ENCODE measurements at places on chromosomes 3 and 15. TPM values are rescaled to one million over a fixed set of nuclear protein-coding genes. Genes with fewer than 3 reads are reported as not detected.

KLHL18 gene
- total RNA-seq: 49.3 TPM

SOX14 gene
- not detected for total RNA-seq

KBTBD13 gene
- not detected for total RNA-seq

SHISA5 gene
- 346 TPM for total RNA-seq

IQCH gene
- 1.9 TPM for total RNA-seq

DNAJA4 gene
- 0.14 TPM for total RNA-seq

SLC6A20 gene
- total RNA-seq: not detected

DNA sequence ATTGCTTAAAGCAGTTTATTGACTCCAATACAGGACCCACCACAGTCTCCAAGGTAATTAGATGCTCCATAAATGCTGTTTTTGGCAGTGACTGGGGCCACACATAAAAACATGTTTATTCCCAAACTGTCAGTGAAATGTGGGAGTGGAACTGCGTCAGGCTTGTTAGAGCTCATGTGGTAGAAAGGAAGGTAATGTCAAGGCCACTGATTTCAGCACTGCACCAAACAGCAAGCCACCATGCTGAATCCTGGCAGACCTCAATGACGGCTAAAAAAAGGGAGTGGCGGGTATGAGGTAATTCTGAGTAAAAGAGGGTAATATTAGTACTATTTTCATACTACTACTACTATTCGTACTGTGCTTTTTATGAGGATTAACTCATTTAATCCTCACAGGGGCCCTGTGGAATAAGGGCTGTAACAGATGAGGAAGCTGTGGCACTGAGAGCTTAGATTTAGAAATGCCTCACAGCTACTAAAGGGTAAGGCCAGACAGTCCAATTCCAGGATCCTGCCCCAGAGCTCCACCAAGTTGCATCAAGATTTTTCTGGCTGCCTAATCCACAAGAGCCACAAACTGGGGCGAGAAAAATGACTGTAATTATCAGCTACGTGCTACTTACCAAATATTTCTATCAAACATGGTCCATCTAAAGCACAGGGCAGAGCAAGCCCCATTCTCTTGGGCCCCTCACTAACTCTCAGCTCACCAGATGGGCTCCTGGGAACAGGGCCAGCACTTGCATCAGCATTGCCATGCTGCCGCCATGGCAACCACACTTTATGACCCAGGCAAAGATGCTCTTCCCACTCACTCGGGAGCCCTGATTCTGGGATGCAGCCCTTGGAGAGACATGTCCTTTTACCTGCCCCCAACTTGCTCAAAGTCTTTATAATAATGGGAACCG, 83.6 kb upstream of the SPATA12 start:
- H3K4me1 ChIP-seq: peaks cover 29% of the 10 kb centered on the region
- H3K27ac ChIP-seq: no peak overlapping the region
- DNase-seq: peak; percentile 46
- no peak overlapping the region for H3K4me3 ChIP-seq

DNA sequence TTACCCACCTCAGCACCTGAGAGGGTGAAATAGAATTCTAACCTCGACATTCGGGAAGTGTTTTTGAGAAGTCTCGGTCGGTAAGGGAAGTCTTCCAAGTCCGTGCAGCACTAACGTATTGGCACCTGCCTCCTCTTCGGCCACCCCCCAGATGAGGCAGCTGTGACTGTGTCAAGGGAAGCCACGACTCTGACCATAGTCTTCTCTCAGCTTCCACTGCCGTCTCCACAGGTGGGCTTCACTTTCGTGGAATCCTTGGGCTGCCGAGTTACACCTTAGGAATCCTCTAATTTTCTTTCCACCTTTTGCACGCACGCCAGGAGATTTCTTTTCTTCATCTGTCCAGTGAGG, 775 bp downstream of the CCNDBP1 start:
- H3K4me3 ChIP-seq: peak overlapping the region; percentile 68
- no peak for DNase-seq
- H3K27me3 ChIP-seq: no peaks in the 10 kb centered on the region
- peaks cover 5% of the 10 kb centered on the region for H3K36me3 ChIP-seq
- no peak overlapping the region for H3K27ac ChIP-seq
- peaks cover 9% of the 10 kb centered on the region for H3K4me1 ChIP-seq

- no peak overlapping the region for H3K27ac ChIP-seq
- H3K27me3 ChIP-seq: no peaks in the 10 kb centered on the region
- no peaks in the 10 kb centered on the region for H3K36me3 ChIP-seq
- H3K4me3 ChIP-seq: no peak overlapping the region
- DNase-seq: no peak
Observed at GRCh38 chr3:159757341-159758060, 231.1 kb upstream of the IL12A start.

DNA sequence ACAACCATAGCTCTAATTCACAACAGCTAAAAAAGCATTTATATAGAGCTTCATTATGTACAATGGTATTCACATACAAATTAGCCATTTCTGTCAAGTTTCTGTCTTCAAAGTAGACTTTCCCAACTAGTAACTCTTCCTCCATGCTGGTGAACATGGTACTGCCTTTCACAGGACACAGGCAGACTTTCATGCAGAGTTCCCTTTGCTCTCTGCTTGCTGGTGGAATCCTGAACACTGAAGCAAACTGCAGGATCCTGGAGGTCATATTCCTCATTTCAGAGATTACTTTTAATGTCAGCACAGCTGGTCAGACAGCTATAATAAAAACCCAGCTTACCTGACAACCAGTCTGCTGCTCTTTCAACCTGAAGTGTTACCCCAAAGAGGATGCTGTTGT, 53.6 kb downstream of the TASOR start:
- no peak overlapping the region for H3K27ac ChIP-seq
- H3K4me1 ChIP-seq: no peaks in the 10 kb centered on the region
- H3K36me3 ChIP-seq: peaks cover 19% of the 10 kb centered on the region
- H3K4me3 ChIP-seq: no peak overlapping the region
- no peak for DNase-seq
- H3K27me3 ChIP-seq: no peaks in the 10 kb centered on the region

DNA sequence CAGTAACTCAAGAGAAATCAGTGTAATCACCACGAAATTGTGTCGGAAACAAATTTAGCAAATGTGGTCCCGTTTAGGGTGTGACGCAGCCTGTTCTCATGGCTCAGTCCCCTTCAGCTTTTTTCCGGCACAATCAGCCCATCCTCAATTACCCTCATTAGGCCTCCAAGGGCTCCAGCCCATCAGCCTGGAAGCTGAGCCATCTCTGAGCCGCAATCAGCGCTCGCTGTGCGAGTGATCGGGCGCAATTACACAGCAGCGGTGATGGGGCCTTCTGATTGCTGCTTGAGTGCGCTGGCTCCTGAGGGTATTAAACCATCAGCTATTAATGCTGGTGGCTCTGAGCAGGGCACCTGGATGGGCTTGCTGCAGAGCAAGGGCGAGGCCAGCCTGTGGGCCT, 55.6 kb downstream of the PLXNA1 start:
- H3K36me3 ChIP-seq: peaks cover 3% of the 10 kb centered on the region
- H3K27ac ChIP-seq: no peak overlapping the region
- no peak for DNase-seq
- no peak overlapping the region for H3K4me3 ChIP-seq

GRCh38 chr3:191414732-191415131, 46.2 kb upstream of the PYDC2 start:
- H3K27me3 ChIP-seq: no peaks in the 10 kb centered on the region
- H3K4me3 ChIP-seq: no peak overlapping the region
- peaks cover 8% of the 10 kb centered on the region for H3K4me1 ChIP-seq
- DNase-seq: no peak
- H3K36me3 ChIP-seq: no peaks in the 10 kb centered on the region

DNA sequence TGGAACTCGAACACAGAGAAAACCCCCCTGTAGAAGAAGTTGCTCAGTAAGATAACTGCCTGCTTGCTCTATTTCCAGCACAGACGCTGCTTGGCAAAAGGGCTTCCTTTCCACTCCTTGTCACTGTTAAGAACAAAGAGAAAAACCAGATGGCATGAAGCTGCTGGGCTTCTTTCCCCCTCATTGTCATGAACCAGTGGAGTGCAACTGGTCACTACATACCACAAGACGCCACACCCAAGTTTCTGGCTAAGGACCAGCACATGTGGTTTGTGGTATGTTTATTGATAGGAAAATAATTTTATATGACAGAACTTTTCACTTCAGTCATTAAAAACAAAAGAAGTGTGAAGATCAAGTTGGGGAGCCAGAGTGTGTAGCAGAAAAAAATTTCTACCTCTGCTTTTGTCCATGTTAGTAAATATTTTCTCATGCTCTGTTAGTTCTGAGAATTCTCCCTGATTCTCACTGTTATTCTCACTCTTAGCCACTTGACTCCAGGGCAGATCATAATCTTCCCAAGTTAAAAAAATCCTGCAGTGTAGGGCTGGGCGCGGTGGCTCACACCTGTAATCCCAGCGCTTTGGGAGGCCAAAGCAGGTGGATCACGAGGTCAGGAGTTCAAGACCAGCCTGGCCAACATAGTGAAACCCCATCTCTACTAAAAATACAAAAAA, 37.9 kb downstream of the CLK3 start:
- H3K4me3 ChIP-seq: no peak overlapping the region
- H3K36me3 ChIP-seq: no peaks in the 10 kb centered on the region
- H3K27ac ChIP-seq: no peak overlapping the region
- H3K4me1 ChIP-seq: peaks cover 34% of the 10 kb centered on the region

DNA sequence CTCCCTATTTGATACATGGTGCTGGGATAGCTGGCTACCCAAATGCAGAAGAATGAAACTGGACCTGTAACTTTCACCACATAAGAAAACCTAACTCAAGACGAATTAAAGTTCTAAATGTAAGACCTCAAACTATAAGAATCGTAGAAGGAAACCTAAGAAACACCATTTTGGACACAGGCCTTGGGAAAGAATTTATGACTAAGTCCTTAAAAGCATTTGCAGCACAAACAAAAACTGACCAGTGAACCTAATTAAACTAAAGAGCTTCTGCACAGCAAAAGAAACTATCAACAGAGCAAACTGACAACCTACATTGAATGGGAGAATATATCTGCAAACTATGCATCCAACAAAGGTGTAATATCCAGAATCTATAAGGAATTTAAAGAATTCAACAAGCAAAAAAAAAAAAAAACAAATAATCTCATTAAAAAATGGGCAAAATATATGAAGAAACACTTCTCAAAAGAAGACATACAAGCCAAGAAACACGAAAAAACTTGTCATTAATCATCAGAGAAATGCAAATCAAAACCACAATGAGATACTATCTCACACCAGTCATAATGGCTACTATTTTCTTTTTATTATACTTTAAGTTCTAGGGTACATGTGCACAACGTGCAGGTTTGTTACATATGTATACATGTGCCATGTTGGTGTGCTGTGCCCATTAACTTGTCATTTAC, 37.0 kb downstream of the HDGFL3 start:
- H3K4me3 ChIP-seq: no peak overlapping the region
- peaks cover 6% of the 10 kb centered on the region for H3K4me1 ChIP-seq
- H3K27ac ChIP-seq: peak overlapping the region; percentile 44
- no peaks in the 10 kb centered on the region for H3K36me3 ChIP-seq
- H3K27me3 ChIP-seq: no peaks in the 10 kb centered on the region

DNA sequence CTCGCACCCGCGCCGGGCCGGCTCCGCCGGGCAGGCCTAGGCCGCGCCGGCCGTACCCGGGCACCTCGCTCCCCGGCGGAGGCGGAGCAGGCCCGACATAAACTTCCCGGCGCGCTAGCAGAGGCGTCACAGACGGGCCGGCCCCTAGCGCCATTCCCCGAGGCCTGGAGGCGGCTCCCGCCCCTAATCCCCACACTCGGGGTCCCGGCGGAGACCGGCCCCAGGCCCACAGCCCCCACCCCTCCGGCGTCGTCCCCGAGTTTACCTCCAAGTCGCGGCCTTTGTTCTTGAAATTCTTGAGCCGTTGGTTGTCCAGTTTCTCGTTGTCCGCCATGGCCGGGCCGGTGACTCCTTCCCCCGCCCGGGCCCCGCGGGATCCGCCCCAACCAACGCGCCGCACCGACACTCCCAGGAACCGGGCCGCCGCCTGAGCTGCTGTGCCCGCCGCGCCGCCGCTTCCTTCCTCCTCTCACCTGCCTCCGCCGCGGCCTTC, 376 bp downstream of the KPNA4 start:
- H3K4me1 ChIP-seq: peaks cover 16% of the 10 kb centered on the region
- H3K27ac ChIP-seq: peak overlapping the region; percentile 81
- peak; percentile 39 for DNase-seq
- no peaks in the 10 kb centered on the region for H3K36me3 ChIP-seq
- H3K4me3 ChIP-seq: peak overlapping the region; percentile 82
- H3K27me3 ChIP-seq: no peaks in the 10 kb centered on the region

GRCh38 chr3:49161808-49162530, 4.2 kb downstream of the CCDC71 start:
- no peak overlapping the region for H3K4me3 ChIP-seq
- peaks cover 6% of the 10 kb centered on the region for H3K36me3 ChIP-seq
- H3K4me1 ChIP-seq: peaks cover 12% of the 10 kb centered on the region
- no peak overlapping the region for H3K27ac ChIP-seq
- H3K27me3 ChIP-seq: no peaks in the 10 kb centered on the region

- H3K4me1 ChIP-seq: no peaks in the 10 kb centered on the region
- H3K27me3 ChIP-seq: no peaks in the 10 kb centered on the region
- no peak overlapping the region for H3K27ac ChIP-seq
- no peak overlapping the region for H3K4me3 ChIP-seq
- no peaks in the 10 kb centered on the region for H3K36me3 ChIP-seq
Observed at GRCh38 chr15:69015591-69015990, 1.1 kb downstream of the NOX5 start.

GRCh38 chr3:101926594-101927105, 77.3 kb downstream of the NFKBIZ start:
- no peak overlapping the region for H3K27ac ChIP-seq
- no peak overlapping the region for H3K4me3 ChIP-seq
- no peaks in the 10 kb centered on the region for H3K27me3 ChIP-seq
- DNase-seq: peak; percentile 70

GRCh38 chr15:69557707-69558409, 105.2 kb downstream of the RPLP1 start:
- no peak for DNase-seq
- no peaks in the 10 kb centered on the region for H3K36me3 ChIP-seq
- H3K4me3 ChIP-seq: no peak overlapping the region
- H3K27me3 ChIP-seq: peaks cover 17% of the 10 kb centered on the region
- peaks cover 18% of the 10 kb centered on the region for H3K4me1 ChIP-seq
- H3K27ac ChIP-seq: peak overlapping the region; percentile 66

GRCh38 chr3:71528816-71529215, 54.7 kb downstream of the FOXP1 start:
- H3K27me3 ChIP-seq: no peaks in the 10 kb centered on the region
- DNase-seq: no peak
- no peaks in the 10 kb centered on the region for H3K36me3 ChIP-seq
- peaks cover 31% of the 10 kb centered on the region for H3K4me1 ChIP-seq
- H3K4me3 ChIP-seq: no peak overlapping the region

GRCh38 chr3:111285694-111286093, 214.1 kb downstream of the NECTIN3 start:
- H3K4me3 ChIP-seq: no peak overlapping the region
- no peaks in the 10 kb centered on the region for H3K4me1 ChIP-seq
- DNase-seq: no peak
- H3K36me3 ChIP-seq: no peaks in the 10 kb centered on the region
- no peaks in the 10 kb centered on the region for H3K27me3 ChIP-seq
- H3K27ac ChIP-seq: no peak overlapping the region

DNA sequence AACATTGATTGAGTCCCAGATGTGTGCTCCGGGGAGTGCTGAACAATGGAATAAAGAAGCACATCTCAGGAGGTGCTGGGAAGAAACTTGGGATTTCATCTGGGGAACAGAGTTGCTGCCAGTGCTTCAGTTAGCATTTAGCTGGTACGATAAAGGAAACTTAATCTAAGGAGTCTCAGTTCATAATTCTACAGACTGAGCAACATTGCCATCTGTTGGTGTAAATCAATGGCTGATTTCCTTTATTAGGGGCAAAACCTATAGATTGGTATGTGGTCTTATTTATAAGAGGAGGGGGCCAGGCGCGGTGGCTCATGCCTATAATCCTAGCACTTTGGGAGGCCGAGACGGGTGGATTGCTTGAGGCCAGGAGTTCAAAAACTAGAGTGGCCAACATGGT, 8.9 kb downstream of the MKRN2OS start:
- DNase-seq: no peak
- H3K36me3 ChIP-seq: no peaks in the 10 kb centered on the region
- H3K4me3 ChIP-seq: no peak overlapping the region
- H3K4me1 ChIP-seq: no peaks in the 10 kb centered on the region
- no peak overlapping the region for H3K27ac ChIP-seq

All from astrocyte (in vitro differentiated cells and primary cell).